ENCODE measurements at places on chromosomes 13 and 19. TPM values are rescaled to one million over a fixed set of nuclear protein-coding genes. Genes with fewer than 3 reads are reported as not detected.
A peak's percentile ranks its signal among the peaks of the same experiment; 100 is the strongest.

- DNase-seq = no peak
These were observed 31.8 kb upstream of the PSG9 start for GRCh38 chr19:43300876-43301765.

DNA sequence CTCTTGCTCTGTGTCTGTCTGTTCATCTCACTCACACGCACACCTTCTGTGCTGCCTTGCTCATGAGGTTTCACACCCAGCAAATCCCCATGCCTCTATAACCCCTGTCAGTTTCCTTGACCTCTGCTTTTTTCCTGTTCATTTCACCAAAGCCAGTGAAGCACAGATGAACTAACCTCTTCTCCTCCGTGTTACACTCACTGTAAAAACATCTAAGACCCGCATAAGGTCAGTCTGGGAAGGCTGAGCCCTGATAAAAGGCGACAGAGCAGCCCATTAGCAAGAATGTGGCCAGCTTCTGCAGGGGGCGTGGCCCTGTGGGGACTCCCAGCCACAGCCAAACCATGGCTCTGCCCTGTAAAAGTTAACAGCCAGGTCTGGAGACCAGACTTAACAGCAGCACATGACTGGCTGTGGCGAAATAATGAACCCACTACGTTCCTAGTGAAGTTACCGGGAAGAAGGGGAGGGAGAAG lies 42.8 kb upstream of the NPAS1 start:
- peak; percentile 83 for DNase-seq

- no peak for DNase-seq
These were observed 108.2 kb downstream of the TNFSF13B start for GRCh38 chr13:108377646-108378206.

GRCh38 chr13:99265821-99266426 lies 7.7 kb upstream of the GPR18 start:
- DNase-seq = peak; percentile 27

GRCh38 chr13:34044660-34045080 lies 226.7 kb downstream of the RFC3 start:
- DNase-seq = peak; percentile 92

GRCh38 chr13:33510350-33510970 lies 224.9 kb upstream of the STARD13 start:
- DNase-seq = no peak

DNA sequence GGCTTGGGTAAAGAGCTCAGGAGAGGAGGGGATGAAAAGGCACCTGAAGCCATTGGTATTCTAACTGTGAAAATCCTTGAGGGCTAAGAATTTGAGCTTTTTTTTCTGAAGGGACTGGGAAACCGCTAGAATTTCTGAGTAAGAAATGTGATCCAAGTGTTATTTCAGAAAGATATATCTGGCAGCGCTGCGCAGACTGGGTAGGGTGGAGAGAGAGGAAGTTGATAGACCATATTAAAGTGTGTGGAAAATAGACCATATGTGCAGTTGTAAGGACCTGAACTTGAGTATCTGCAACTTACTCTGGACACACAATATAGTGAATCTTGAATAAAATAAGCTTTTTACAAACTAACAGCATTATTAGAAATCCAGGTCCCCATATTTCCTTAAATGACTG lies 427.4 kb downstream of the NDFIP2 start:
- DNase-seq = no peak

- DNase-seq = no peak
These were observed 2.7 kb downstream of the B3GNT3 start for GRCh38 chr19:17797424-17798201.

GRCh38 chr13:42946927-42947326 lies 45.1 kb downstream of the EPSTI1 start:
- DNase-seq = peak; percentile 13

DNA sequence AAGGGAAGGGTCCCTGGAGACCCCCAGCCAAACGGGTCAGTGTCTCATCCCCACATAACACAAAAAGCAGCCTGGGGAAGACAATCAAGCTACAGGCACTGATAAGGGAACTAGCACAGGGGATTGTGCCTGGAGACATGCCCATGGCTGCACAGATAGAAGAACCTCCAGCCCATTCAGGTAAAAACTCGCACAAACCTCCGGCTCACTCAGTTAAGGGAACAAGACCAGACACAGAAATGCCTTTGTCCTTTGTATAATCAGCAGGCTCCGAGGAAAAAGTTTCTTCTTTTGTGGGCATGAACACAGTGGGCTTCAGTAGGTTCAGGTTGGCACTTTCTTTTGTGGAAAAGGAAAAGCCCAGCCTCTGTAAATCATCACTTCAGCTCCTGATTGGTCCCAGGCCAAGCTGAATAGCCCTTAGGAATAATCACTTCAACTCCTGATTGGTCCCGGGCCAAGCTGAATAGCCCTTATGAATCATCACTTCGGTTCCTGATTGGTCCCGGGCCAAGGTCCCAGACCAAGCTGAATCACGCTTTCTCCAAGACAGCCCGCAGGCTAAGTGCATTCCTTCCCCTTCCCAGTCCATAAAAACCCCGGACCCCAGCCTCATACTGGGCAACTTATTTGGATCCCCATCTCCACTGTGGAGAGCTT lies 5.0 kb upstream of the ZNF230 start:
- peak; percentile 46 for DNase-seq

DNA sequence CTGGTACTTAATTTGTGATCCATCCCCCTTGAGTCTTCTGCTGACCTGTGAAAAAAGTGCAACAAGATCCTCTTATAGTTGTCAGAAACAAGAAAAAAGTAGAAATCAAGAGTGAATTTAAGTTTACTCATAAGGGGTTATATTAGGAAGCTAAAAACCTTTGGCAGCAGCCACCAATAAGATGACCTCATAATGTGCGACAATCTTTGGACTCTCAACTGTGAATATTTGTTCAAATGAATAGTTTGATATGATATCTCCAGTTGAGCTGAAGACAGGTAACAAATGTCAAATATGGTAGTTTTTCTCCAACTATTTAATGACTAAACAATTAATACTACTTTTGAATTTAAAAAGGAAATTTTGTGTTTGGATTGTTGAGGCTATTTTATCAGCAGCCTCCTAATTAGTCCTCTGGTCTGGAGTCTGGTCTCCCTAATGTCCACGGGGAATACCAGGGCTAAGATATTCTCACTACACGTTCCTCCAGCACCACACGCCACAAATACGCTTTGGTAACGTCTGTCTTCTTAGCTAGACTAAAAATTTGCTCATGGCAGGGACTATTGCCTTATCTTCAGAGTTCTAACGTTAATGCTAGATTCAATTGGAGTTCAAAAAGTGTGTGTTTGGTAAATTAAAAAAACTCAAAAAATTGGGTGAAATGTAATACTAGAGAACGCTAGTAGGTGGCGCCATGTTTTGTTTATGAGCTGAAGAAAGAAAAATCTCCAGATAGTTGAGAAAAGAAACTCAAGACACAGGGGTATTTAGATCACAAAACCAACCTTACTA lies 51.0 kb upstream of the PDX1 start:
- DNase-seq = no peak

- no peak for DNase-seq
These were observed 16.1 kb upstream of the LPAR6 start for GRCh38 chr13:48429036-48429435.

GRCh38 chr19:28541602-28542393 lies 671.2 kb downstream of the UQCRFS1 start:
- DNase-seq = no peak

DNA sequence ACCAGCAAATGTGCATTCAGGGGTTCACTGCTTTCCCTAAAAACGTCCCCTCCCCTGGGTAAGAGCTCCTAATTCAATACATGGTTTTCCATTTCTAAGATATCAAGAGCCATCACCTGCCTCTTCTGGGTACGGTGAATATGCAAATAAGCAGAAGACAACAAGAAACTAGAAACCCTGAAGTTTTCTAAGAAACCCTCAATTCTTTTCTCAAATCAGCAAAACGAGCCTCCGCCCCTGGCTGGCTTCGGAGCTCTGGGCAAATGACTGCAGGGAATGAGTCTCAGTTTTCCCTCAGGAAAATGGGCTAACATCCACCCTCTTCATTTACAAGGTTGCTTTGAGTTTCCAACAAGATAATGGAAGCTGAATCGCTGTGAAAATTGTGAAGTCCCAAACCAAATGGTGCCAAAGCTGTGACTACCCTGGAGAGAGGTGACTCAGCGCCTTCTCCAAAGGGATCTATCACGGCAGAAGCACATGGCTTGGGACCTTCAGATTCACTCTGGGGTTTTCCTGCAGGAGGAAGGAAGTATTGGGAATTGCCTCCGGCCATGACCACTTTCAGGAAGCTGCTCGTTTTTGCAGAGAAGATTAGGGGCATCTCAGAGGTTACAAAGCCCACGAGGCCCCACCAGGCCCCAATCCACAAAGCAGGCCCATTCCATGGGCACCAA lies 26.6 kb downstream of the KLF2 start:
- DNase-seq = peak; percentile 42

DNA sequence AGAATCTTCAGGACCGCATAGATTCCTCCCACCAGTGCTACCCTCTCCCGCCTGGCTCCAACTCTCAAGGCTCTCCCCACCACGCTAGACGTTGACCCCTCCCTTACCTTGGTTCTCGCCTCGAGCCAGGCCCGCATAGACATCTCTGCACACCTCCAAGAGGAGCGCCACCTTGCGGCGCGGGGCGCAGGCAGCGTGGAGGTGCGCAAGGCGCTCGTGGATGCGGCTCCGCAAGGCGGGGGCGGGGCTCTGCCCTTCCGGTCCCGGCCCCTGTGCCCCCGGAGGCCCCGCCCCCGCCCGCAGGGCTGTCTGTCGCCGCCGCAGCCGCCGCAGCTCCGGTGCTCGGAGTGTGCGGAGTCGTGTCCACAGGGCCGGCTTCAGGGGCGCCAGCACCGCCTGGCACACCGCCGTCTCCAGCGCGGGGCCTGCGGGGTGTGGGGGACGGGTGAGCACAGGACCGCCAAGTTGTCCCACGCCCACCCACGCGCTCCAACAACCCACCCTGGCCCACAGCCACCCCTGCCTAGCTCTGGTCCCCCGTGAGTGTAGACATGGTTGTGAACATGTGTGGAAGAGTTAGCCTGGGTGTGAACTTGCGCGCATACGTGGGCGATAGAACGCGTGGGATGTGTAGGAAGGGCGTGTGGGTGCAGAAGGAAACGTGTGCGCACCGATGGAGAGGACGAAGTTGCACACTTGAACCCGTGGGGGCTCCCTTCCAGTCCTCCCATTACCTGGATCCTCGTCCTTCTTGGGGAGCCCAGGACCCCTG lies 8.1 kb downstream of the RINL start:
- no peak for DNase-seq

GRCh38 chr13:32390048-32390447 lies 37.9 kb downstream of the N4BP2L1 start:
- DNase-seq = no peak

DNA sequence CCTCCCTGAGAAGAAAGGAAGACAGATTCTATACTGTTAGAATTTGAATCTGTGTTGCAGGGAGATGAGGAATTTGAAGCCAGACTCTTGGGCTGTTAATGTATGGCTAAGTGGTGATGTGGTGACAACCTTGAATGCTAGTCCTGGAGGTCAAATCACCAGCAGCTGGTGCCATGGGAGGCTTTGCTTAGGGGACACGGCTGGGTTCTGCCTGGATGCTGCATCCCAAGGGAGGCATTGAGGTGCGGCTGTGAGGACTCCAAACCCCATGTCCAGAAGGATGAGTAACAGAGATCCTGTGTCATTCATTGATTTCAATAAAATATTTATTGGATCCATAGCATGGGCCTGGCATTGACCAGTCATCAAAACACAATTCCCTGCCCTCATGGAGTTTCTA lies 42.3 kb downstream of the RFX2 start:
- DNase-seq = no peak

DNA sequence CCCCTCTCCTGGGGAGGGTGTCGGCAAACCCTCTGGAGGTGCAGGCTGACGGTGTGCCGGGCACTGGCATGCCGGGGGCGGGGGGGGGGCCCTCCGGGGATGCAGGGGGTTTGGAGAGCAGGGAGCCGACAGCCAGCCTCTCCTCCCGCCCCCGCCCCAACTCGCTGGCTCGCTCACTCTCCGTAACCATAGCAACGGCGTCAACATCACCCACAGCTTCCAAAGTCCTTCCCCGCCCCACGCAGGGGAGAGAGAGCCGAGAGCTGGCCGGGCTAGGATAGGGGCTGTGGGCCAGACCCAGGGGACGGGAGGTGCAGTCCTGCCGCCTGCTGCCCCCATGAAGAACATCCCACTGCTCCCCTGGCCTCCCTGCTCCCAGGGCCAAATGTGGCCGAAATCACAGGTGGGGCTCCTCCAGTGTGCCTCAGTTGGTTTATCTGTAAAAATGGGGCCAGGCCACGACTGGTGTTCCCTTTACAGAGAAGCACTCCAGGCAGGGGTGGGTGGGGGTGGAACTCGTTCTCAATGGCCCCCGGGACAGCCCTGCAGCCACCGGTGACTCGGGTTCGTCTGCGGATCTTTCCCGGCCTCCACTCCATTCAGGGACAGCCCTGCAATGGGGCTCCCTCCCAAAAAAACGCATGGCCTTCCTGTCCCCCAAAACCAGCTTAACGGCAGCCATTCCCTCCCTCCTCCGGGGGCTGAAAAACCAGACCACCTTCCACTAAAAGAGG lies 3.2 kb downstream of the KLF16 start:
- peak; percentile 63 for DNase-seq

DNA sequence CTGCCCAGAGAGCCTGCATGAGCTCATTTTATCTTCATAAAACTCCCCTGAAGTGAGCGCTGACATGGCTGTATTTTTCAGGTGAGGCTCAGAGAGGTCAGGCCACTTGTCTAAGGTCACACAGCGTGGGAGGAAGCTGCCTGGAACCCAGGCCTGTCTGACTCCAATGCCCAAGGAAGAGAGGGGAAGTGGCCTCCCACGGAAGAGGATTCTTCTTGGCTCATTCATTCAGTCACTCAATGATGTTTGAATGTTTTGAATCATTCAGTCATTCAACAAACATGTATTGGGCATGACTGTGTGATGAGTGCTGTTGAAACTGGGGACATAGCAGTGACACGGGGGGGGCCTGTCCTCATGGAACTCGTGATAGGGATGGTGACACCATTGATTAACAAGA lies 12.0 kb downstream of the ACTL9 start:
- no peak for DNase-seq

- DNase-seq = peak; percentile 98
These were observed 8.7 kb upstream of the KLF2 start for GRCh38 chr19:16315825-16316505.

- no peak for DNase-seq
These were observed 523.5 kb upstream of the ARGLU1 start for GRCh38 chr13:107091428-107091827.

- DNase-seq = peak; percentile 83
These were observed 12.9 kb downstream of the SPC24 start for GRCh38 chr19:11142528-11143171.

GRCh38 chr13:101697745-101698144 lies 245.3 kb downstream of the ITGBL1 start:
- no peak for DNase-seq

- peak; percentile 59 for DNase-seq
These were observed 12.2 kb upstream of the HTR2A start for GRCh38 chr13:46909042-46909441.

- no peak for DNase-seq
These were observed 1539.0 kb downstream of the UQCRFS1 start for GRCh38 chr19:27673986-27674385.

- DNase-seq = no peak
These were observed 21.0 kb upstream of the RNF17 start for GRCh38 chr13:24742977-24743376.

GRCh38 chr19:2114821-2115220 lies 18.1 kb downstream of the IZUMO4 start:
- no peak for DNase-seq

Gene ZSCAN4
- total RNA-seq = 1.2 TPM

Gene THSD1
- 14.4 TPM for total RNA-seq

Gene MBD3L2
- 0.57 TPM for total RNA-seq

Gene LRRC25
- not detected for total RNA-seq

Gene OSCAR
- 0.22 TPM for total RNA-seq

Gene RDH8
- not detected for total RNA-seq

Gene COL5A3
- total RNA-seq = 22.2 TPM

Data from astrocyte (in vitro differentiated cells and primary cell).